NCI-H1694 treated with DMSO at 0.1 percent for 48 hours (cell line): ENCODE measurements at places on chromosomes 1 and 21.

DNA sequence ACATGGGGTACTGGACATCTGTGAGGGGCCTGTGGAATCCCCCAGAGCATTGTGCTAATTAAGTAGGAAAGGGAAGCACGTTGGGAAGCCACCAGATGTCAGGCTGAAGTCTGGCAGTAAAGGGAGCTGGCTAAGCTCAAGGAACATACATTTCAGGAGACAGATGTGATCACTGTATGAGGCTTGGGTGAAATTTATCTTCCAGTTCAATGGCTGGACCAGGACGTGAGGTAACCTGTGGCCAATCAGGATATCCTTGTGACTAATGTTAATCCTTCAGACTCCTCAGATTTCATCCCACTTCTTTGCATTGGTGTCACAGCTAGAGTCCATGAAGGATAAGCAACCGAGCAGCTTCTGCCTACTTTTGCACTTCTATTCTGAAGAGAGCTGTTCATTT, 110.2 kb upstream of the APP start:
- DNase-seq = peak; percentile 100

GRCh38 chr1:43619996-43620920, 29.7 kb upstream of the KDM4A start:
- no peak for DNase-seq

DNA sequence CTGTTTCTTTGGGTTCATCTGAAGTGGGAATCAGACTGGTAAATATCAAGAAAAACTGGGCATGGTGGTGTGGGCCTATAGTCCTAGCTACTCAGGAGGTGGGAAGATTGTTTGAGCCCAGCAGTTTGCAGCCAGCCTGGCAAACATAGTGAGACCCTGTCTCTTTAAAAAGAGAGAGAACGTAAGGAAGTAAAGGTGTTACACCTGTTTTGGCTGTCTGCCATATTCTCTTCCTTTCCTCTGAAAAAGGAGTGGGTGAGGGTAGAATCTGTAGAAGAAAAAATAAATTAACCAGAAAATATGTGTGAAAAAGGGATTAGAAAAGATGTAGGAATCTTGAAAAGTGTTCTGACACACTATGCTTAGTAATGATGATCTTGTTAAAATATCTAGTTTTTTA, 20.0 kb downstream of the AHCYL1 start:
- no peak for DNase-seq

DNA sequence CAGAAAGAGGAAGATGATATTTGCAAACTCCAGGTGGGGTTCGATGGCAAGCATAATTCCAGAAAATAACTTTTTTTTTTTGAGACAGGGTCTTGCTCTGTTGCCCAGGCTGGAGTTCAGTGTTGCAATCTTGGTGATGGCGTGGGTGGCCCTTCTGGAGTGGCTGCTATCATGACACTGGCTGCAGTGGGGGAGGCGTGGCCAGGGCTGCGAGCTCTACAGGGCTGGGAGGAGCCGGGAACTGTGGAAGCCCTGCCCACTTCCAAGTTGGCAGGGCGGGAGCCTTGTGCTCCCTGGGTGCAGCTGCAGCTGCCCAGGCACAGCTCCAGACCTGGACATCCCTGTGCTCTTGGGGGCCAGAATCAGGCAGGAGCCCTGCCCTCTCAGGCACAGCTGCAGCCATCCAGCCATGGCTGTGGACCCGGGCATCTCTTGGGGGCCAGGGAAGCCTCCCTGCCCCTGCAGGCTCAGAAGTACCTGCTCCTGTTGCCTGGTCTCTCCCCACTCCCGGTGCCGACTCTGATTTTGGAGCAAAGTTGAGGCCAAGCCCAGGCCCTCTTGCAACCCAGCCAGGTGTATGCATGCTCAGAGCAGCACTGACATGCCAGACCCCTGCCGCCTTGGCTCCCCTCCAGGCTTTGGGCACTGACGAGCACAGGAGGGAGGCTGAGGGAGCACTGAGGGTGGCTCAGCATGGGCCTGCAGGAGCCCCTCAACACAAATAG, 7.2 kb upstream of the BCL10 start:
- DNase-seq = no peak
